ENCODE measurements at places on chromosomes 6 and 20. TPM values are rescaled to one million over a fixed set of nuclear protein-coding genes. Genes with fewer than 3 reads are reported as not detected.

Gene C6orf132
- 0.22 TPM for total RNA-seq

- H3K27me3 ChIP-seq, result no peaks in the 10 kb centered on the region
- no peak for DNase-seq
- no peaks in the 10 kb centered on the region for H3K36me3 ChIP-seq
- H3K4me3 ChIP-seq, result no peak overlapping the region
- H3K27ac ChIP-seq, result no peak overlapping the region
- H3K4me1 ChIP-seq, result no peaks in the 10 kb centered on the region
These were observed 25.1 kb upstream of the KIAA0408 start for GRCh38 chr6:127484212-127484863.

Gene SYCP2L
- 21.5 TPM for total RNA-seq

Gene GSTA2
- total RNA-seq, result not detected

Gene PRDM13
- not detected for total RNA-seq

All from K562 (cell line).